ENCODE measurements at places on chromosomes 13 and 19.

DNA sequence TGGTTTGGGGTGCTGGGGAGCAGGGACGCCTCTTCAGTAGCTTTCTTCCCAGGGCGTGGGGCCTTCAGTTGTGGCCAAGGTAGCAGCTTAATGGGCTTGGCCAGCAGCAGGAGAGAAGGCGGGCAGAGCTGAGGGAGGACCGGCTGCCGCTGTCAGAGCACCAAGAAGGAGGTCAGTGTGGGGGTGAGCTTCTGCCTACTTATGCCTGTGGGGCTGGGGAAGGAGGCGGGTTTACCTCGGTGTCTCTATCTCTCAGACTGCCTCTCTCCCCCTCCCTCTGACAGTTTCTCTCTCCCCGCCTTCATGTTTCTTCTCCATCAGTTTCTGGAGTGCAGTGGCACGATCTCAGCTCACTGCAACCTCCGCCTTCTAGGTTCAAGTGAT, at the start of gene CAPN12:
Gene CAPN12, minus strand, starts transcription at position 177 of the 384 bp plus-strand sequence. CDS start 309 bp downstream, outside the sequence.
- no peak for DNase-seq

DNA sequence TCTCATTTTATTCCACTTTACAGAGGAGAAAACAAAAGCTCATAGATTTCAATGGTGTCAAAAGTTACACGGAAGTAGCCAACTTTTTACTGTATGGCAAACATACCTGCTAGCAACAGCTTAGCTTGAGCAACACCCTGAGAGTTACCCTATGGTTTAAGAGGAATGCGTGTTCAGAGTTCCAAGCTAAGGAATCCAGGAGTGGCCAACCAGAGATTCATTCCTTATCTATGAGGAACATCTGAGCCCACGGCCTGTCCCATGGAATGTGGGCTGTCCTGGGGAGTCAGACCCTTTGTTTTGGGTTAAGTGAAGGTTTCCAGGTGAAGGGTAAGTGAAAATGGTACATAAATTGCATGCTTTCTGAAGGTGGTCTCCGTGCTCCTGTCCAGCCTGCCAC, 67.5 kb downstream of the STARD13 start:
- DNase-seq: peak; percentile 88

GRCh38 chr13:38180670-38181069, 169.0 kb upstream of the UFM1 start:
- peak; percentile 9 for DNase-seq

- no peak for DNase-seq
Measured at GRCh38 chr19:5881543-5882299, 11.4 kb upstream of the FUT5 start.

- no peak for DNase-seq
Measured at GRCh38 chr13:89733829-89734228, 1613.7 kb upstream of the MIR17HG start.

DNA sequence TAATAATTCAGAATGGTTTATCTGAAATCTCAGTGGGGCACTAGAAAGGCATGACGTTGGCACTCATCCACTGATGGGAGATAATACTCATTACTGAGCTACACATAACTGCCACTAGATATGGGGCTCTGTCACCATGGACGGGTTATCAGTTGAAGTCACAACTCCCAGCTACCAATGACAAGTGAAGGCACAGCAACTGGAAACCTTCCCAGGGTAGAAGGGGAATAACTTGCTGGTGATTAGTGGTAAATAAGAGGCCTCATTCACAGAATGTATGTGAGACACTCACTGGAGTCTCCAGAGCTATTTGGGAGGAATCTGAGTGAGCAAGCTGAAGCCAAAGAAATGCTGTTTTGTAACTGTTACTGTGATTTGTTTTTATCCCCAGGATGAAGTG, 249.6 kb downstream of the ENOX1 start:
- DNase-seq: peak; percentile 27

- DNase-seq: peak; percentile 48
Measured at GRCh38 chr13:94431574-94431973, 47.9 kb downstream of the DCT start.

DNA sequence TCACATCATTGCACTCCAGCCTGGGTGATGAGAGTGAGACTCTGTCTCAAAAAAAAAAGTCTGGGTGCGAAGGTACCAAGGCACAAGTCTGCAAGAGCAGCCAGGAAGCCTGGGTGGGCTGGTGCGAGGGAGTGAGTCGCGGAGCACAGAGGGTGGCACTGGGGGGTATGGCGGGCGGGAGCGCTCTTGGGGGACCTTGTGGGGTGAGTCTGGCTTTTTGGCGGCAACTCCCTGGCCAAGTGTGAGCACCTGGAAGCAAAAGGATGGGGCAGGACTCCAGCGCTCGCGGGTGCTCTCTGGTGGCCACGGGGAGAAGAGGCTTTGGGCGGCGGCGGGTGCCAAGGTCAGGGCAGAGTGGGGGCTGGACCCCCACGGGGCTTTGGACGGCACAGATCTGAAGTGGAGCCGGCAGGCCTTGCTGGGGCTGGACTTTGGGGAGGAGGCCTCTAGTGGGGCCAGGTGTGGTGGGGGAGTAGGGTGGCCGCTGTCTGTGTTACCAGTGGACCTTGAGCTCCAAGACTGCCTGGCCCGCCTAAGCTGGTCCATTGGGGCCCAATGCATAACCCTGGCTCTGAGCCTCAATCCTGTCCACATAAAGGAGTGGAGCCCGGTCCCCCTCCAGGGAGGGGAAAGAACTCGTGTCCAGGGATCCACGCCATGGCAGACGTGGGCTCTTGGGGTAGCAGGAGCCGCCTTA, 1.6 kb downstream of the P2RY11 start:
- peak; percentile 44 for DNase-seq

GRCh38 chr13:86445206-86445605, 646.0 kb upstream of the SLITRK6 start:
- DNase-seq: peak; percentile 47

- peak; percentile 80 for DNase-seq
Measured at GRCh38 chr19:18379803-18380747, 5.9 kb upstream of the GDF15 start.

- no peak for DNase-seq
Measured at GRCh38 chr13:75024602-75025001, 457.4 kb downstream of the TBC1D4 start.

DNA sequence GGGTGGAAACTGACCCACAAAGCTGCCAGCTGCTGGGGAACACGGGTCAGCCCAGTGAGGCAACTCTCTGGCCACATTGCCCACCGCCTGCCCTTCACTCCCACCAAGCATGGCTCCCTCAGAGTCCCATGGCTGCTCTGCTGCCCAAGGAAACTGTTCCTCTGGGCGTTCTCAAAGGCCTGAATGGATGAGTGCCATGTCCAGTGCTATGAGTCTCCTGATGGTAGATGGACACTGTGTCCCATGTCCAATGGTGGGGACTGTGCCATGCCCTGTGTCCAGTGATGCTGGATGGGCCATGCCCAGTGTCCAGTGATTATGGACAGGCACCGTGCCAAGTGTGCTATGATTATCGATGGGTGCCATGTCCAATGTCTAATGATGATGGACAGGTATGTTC, 88.8 kb downstream of the ANKRD10 start:
- no peak for DNase-seq

DNA sequence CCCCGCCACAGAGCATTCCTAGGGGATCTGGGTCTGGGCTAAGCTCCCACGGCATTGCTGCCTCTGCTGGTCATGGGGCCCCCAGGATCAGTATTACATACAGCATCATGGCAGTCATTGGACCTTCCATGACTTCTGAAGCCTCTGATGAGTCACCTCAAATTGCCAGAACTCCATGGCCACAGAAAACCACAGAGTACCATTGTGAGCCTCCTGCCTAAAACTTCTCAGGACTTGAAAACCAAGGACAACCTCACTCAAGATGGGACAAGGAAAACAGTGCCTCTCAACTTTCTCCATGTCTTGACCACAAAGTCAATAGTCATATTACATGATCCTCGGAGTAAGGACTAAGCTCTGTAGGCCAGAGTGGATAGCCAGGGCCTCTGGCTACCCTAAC, 306.0 kb downstream of the GPC5 start:
- DNase-seq: no peak

GRCh38 chr19:2494084-2494446, 18.1 kb downstream of the GADD45B start:
- peak; percentile 55 for DNase-seq

DNA sequence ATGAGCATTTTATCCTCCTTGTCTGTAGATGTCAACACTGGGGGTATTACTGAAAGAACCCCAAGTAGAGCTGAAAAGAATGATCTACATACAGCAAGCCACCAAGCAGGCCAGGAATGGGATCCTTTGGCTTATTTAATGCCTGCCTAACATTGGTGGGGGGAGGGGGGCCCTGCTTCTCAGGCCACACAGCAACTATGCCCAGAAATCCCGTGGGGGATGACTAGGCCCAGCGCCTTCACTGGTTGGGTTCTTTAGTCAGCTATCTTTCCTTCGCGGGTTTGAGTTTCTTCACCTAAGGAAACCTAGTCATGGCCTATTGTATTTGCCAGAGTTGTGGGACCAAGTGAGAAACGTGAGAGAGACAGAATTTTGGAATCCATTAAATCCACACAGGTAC, 80.5 kb downstream of the CCNA1 start:
- DNase-seq: no peak

GRCh38 chr19:4744451-4745174, 21.0 kb upstream of the DPP9 start:
- DNase-seq: peak; percentile 90

GRCh38 chr13:23695711-23696464, 125.7 kb downstream of the TNFRSF19 start:
- no peak for DNase-seq

DNA sequence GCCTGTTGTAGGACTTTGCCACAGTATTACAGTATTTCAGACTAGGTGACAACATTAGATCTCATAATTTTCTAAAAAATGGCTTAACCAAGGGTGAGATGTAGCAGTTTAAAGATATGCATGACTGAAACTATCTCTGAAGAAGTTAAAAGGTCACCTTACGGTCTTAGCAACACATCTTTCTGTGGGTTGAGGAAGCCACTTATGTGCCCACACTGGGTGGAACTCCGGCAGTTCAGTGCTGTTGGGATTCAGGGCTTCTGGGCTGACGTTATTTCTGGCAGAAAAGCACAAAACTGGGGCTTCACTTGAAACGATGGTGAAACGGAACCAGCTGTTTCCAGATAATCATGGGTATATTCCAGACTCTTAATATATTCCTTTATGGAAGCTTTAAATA, 697.3 kb downstream of the PCDH9 start:
- DNase-seq: no peak

DNA sequence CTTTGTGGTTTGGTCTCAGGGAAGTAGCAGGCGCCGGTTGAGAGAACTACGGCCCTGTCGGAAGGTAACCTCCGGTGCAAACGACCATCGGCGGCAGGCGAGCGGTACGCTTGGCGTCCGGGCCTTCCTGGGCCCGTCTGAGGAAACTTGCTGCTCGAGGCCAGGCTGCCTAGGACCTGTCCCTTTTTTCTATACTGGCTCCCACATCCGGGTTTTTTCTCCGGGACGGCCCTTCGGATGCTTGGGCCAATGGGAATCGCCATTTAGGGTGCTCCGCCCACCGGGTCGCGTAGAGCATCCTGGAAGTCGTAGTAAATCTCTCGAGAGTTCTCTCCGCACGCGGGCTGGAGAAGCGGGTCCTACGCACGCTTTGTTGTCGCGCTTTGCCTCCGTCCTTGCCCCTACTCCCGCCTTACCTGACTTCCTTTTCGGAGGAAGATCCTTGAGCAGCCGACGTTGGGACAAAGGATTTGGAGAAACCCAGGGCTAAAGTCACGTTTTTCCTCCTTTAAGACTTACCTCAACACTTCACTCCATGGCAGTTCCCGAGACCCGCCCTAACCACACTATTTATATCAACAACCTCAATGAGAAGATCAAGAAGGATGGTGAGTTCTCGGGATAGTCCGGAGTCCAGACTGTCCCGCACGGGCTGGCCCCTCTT, at the start of gene SNRPA:
Gene SNRPA, plus strand, starts transcription at position 330 of the 664 bp plus-strand sequence. Its CDS starts 206 bp downstream, at position 536.
- peak; percentile 99 for DNase-seq

DNA sequence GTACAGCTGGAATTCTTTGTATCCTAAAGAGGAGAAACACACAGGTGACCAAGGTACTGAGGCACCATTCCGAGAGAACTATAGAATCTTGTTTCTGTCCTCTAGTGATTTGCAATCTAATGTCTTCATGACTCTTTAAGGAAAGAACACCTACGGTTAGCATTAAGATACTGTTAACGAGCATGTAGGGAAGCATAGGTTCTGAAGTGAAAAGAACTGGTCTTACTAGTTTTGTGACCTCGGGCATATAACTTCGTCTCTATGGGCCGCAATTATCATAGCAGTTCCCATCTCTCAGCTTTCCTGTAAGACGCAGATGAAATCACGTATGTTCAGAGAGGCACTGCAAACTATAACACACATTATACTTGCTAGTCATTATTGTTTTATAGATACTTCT, 193.0 kb upstream of the NBEA start:
- DNase-seq: no peak

DNA sequence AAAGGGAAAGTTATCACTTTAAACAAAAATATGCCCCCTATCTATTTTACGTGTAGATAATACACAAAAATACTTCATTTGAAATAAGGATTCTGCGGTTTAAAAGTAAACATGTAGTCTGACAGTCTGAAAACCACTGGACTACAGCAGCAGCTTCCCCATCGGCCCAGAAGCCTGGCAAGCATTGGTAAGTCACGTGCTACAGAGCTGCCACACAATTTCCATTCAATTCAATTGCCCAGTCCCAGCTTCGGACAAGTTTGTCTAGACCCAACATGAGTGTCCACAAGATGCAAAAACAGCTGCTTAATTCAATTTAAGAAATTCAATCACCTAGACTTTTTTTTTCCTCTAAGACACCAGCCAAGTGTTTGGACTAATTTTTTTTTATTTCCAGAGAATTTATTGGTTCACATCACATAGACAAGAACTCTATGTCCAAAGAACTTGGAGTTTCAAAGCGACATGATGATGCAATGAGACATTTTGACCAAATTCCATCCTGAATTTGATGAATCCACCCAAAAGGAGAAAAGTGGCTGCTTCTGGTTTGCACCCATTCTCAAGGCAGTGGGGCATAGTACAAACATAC, 458.9 kb downstream of the COG6 start:
- no peak for DNase-seq

- peak; percentile 39 for DNase-seq
Measured at GRCh38 chr19:7395360-7396066, 46.8 kb downstream of the ARHGEF18 start.

- DNase-seq: peak; percentile 1
Measured at GRCh38 chr13:62682788-62683187, 1267.1 kb upstream of the PCDH20 start.

- no peak for DNase-seq
Measured at GRCh38 chr19:7434391-7434790, 54.4 kb downstream of the PEX11G start.

- peak; percentile 14 for DNase-seq
Measured at GRCh38 chr19:30662211-30662861, 290.2 kb downstream of the ZNF536 start.

DNA sequence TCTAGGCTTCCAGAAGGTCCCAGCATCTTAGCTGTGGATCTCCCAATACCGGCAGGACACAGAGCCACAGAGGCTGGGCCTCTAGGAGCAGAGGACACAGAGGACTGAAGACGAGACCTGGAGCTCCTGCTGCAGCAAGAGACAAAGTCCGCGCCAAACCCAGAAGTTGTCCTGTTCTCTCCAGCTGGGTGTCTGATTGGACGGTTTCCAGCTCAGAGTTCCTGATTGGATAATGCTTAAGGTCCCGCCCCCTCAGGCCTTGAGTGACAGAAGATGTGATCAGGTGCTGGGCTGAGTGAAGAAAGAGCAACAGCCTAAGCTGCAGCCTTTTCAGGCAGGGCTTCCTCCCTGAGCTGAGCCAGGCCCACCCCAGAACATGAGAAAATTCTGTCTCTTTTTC, 59.9 kb upstream of the ZNF85 start:
- DNase-seq: no peak

- DNase-seq: no peak
Measured at GRCh38 chr13:113604186-113604585, 19.6 kb downstream of the TFDP1 start.

GRCh38 chr19:17125062-17125727, 49.6 kb downstream of the MYO9B start:
- DNase-seq: peak; percentile 39

Data from choroid plexus epithelial cell (primary cell).